ENCODE measurements at places on chromosomes 12 and 14. TPM values are rescaled to one million over a fixed set of nuclear protein-coding genes. Genes with fewer than 3 reads are reported as not detected.

GRCh38 chr12:28884904-28885679 lies 264.0 kb upstream of the FAR2 start:
- H3K4me1 ChIP-seq, result no peaks in the 10 kb centered on the region
- H3K4me3 ChIP-seq, result no peak overlapping the region
- no peaks in the 10 kb centered on the region for H3K27me3 ChIP-seq
- peak overlapping the region; percentile 15 for H3K27ac ChIP-seq
- H3K36me3 ChIP-seq, result no peaks in the 10 kb centered on the region

DNA sequence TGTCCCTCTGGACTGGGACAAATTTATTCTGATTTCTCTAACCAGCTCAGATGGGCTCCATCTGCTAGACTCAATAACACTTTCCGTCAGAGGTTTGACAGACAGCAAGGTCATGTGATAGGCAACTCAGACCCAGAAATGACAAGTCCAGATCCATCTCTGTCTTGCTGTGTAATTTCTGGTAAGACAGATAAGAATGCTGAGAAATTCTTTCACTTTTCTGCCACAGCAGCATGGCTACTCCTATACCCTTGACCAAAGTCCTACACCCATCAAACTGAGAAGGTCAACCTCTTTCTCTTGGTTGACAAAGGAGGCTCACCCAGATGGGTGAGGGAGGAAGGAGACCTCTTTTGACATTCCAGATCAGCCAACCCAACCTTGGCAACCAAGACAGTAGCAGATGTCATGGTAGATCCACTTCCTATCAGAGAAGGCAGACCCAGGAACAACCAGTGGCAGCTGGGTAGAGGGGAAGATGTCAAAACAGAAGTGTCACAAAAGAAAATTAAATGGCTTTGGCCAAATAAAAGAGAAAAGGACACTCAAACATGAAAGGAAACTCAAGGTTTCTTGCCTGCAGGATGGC lies 36.9 kb upstream of the PRKAB1 start:
- DNase-seq, result no peak
- H3K4me1 ChIP-seq, result no peaks in the 10 kb centered on the region
- H3K36me3 ChIP-seq, result no peaks in the 10 kb centered on the region
- no peak overlapping the region for H3K4me3 ChIP-seq
- no peaks in the 10 kb centered on the region for H3K27me3 ChIP-seq

DNA sequence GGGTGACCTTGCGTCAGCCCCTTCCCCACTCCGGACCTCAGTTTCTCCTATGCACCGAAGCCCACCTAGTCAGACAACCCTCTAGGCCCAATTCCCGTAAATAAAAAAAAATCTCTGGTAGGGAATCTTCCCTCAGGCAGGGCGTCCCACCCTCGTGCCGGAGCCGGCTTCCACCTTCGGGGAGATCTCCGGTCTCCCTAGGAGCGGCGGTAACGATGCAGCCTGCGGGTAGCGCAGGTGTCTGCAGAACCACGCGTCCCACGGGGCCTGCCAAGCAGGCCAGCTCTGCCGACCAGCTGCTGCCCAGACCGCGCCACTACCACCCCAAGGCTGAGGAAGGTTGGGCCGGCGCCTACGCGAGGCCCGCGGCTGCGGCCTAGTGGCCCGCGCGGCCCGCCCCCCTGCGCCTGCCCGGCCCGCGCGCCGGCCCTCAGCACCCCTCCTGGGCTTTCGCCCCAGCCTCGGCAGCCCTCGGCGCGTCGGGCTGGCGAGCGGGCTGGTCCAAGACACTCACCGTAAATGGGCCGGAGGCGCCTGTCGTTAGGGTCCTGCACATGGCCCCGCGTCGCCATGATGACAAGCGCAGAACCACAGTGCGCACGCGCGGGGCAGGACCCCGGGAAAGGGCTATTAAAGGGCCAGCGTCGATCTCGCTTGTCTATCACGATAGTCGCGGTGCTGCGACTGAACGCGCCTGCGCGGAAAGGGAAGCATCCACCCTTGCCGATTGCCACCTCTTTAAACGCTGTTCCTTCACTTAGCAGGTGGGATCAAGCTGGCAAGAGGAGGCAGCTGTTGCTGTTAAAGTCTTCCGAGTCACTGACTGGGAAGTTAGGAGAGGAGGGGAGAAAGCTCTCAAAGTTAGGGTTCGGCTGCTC lies at the start of gene NAA25:
Gene NAA25, minus strand, starts transcription at position 582 of the 878 bp plus-strand sequence. Its CDS starts 10 bp downstream, at position 572.
- no peaks in the 10 kb centered on the region for H3K27me3 ChIP-seq
- H3K4me1 ChIP-seq, result peaks cover 78% of the 10 kb centered on the region
- no peaks in the 10 kb centered on the region for H3K36me3 ChIP-seq
- peak within 1 kb of the TSS; percentile 95 for H3K27ac ChIP-seq
- H3K4me3 ChIP-seq, result peak within 1 kb of the TSS; percentile 88
- no peak for DNase-seq

- DNase-seq, result no peak
- no peaks in the 10 kb centered on the region for H3K27me3 ChIP-seq
- peaks cover 72% of the 10 kb centered on the region for H3K4me1 ChIP-seq
- H3K4me3 ChIP-seq, result no peak overlapping the region
- no peaks in the 10 kb centered on the region for H3K36me3 ChIP-seq
Observed at GRCh38 chr12:93434256-93434865, 7.4 kb downstream of the UBE2N start.

DNA sequence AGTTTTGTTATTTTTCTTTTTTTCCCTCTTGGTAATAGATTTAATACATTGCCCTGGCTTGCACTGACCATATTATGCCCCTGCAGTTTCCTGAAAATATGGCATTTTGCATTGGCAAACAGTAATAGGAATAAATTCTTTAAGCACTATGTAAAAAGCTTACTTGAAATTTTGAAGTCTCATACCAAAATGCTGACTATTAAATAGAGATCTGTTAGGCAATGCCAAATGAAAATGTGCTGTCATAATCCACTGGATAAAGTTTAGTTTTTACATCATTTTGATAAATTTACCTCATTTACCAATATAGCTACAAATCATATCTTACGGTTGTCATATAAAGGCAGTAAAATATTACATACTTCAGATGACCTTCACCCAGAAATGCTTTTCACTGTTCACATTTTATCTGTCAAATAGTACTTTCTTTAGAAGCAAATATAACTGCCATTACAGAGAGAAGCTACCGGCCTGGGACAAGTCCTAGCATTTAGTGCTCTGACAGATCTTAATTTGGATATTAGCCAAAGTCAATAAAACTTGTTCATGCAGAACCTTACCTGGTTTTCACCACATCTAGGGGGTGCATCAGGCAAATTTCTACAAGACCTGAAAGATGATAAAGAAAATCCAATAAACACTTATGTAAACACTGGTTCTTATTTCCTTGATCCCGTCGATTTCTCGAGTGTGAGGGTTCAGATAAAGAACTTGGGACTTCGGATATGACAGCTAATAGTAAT lies 212.9 kb downstream of the PAX9 start:
- no peaks in the 10 kb centered on the region for H3K36me3 ChIP-seq
- no peaks in the 10 kb centered on the region for H3K27me3 ChIP-seq
- H3K27ac ChIP-seq, result no peak overlapping the region
- H3K4me1 ChIP-seq, result no peaks in the 10 kb centered on the region
- H3K4me3 ChIP-seq, result no peak overlapping the region

DNA sequence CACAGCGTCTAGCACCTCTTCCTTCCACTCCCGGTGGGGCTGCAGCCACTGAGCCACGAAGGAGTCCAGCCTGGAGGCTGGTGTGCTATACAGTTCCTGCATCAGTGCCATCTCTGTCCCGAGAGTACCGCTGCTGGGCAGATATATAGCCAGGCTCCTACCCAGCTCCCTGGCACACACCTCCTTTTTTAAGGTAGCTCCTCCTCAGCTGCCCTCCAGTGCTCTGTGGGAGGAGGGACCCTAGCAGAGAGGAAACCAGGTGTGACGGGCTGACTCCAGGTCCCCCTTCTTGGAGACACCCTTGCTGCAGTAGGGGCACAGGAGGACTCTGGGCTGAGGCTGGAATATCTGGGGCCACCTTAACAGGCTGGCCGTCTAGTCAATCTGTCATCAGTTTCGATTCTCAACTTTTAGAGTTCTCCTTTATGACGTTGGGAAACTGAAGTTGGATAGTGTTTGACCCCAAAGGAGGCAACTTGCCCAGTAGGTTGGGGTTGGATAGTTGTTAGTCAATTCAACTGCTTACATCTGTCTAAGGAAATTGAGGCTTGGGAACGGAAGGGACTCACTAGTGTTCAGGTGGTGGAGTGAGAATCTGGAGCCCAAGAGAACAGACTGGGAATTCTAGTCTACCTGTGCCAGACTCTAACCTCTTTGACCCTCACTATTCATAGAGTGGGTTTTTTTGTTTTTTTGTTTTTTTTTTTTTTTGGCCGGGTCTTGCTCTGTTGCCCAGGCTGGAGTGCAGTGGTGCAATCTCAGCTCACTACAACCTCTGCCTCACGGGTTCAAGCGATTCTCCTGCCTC lies at the start of gene OASL:
Gene OASL, minus strand, starts transcription at position 386 of the 808 bp plus-strand sequence. Its CDS starts 275 bp downstream, at position 111.
- no peaks in the 10 kb centered on the region for H3K27me3 ChIP-seq
- no peak within 1 kb of the TSS for H3K27ac ChIP-seq
- H3K4me3 ChIP-seq, result peak within 1 kb of the TSS; percentile 46
- H3K4me1 ChIP-seq, result peaks cover 12% of the 10 kb centered on the region
- no peaks in the 10 kb centered on the region for H3K36me3 ChIP-seq
- DNase-seq, result no peak

DNA sequence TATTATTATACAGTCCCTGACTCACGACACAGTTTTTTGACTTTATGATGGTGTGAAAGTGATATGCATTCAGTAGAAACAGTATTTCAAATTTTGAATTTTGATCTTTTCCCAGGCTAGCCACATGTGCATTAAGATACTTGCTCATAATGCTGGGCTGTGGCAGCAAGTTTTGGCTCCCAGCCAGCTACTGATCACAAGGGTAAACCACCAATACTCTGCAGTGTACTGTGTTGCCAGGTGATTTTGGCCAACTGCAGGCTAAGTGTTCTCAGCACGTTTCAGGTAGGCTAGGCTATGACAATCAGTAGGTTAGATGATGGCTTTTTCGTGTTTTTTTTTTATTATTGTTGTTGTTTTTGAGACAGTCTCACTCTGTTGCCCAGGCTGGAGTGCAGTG lies 69.4 kb upstream of the ACTN1 start:
- no peak for DNase-seq
- H3K27me3 ChIP-seq, result no peaks in the 10 kb centered on the region
- no peaks in the 10 kb centered on the region for H3K36me3 ChIP-seq
- peak overlapping the region; percentile 90 for H3K27ac ChIP-seq
- H3K4me1 ChIP-seq, result peaks cover 86% of the 10 kb centered on the region
- no peak overlapping the region for H3K4me3 ChIP-seq

DNA sequence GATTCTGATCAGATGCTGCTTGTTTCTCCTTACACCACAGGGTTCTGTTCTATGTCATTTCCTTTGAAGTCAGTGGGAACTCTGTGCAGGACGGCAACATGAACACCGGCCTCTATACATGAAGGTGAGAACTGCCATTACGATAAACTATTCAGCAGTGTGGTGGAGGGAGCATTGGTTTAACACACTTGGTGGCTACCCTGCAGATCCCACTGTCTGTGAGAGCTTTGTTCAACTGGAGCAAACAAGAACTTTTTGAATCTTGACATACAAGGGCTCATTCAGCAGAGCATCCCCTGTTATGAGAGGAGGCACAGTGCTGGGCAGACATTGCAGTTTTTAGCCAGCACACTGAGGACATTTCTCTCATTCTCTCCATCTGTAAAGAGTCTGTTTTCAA lies 10.7 kb upstream of the FRS2 start:
- DNase-seq, result no peak
- no peak overlapping the region for H3K4me3 ChIP-seq
- no peaks in the 10 kb centered on the region for H3K4me1 ChIP-seq
- H3K36me3 ChIP-seq, result no peaks in the 10 kb centered on the region
- H3K27ac ChIP-seq, result no peak overlapping the region

DNA sequence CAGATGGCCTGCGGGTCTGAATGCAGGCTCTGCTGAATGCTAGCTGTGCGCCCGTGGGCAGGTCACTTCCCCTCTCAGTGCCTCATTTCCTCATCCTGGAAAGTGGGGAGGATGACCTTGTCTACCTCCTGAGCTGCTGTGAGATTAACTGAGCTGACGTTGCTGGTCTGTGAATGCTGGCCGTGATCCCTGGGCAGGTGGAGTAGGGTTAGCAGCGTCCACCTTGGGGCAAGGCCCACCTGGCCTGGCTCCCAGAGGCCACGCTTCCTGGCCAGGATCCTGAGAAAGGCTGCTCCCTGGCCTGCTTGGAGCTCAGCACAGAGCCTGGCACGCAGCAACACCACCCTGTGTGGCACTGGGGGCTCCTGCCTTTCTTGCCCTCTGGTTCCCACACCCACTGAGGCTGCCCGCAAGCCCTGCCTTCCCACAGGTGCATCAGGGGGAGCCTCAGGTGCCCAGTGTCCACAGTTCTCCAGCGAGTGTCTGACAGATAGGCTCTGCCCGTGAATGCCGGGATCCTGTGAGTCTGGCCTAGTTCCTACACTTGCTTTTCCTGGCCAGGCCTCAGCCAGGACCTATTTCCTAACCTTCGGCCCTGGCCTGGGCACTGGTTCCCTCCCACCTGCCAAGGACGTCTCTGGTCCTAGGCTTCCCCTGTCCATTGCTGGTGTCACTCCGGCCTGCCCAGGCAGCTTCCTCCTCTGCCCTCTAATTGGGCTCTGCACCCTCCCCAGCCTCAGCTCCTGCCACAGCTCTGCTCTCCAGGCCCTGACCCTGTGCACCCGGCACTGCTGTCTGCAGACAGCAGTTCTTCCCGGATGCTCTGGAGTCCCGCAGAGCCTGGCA lies 37.2 kb upstream of the TDRD9 start:
- no peaks in the 10 kb centered on the region for H3K27me3 ChIP-seq
- DNase-seq, result no peak
- H3K4me3 ChIP-seq, result no peak overlapping the region

- H3K36me3 ChIP-seq, result no peaks in the 10 kb centered on the region
- no peak overlapping the region for H3K4me3 ChIP-seq
- H3K4me1 ChIP-seq, result no peaks in the 10 kb centered on the region
Observed at GRCh38 chr14:65926935-65927700, 514.6 kb downstream of the FUT8 start.

- H3K27me3 ChIP-seq, result no peaks in the 10 kb centered on the region
- no peaks in the 10 kb centered on the region for H3K36me3 ChIP-seq
- H3K4me3 ChIP-seq, result no peak overlapping the region
- DNase-seq, result no peak
- H3K4me1 ChIP-seq, result no peaks in the 10 kb centered on the region
Observed at GRCh38 chr12:22374508-22374907, 40.0 kb upstream of the ST8SIA1 start.

Gene ANG
- total RNA-seq, result 34.9 TPM

Gene PPP1R1A
- total RNA-seq, result 10.8 TPM

Gene IL31
- not detected for total RNA-seq

Gene TAS2R42
- total RNA-seq, result not detected

Gene P2RX2
- total RNA-seq, result not detected

Gene TRAF3
- total RNA-seq, result 14.0 TPM

Gene CDCA3
- total RNA-seq, result 8.6 TPM

Measured in vagina (tissue), 2 donors.